Natural killer cell (primary cell): ENCODE measurements at places on chromosomes 1 and 21.

GRCh38 chr21:46007492-46007868 is 25.9 kb downstream of the COL6A1 start:
- DNase-seq = no peak

DNA sequence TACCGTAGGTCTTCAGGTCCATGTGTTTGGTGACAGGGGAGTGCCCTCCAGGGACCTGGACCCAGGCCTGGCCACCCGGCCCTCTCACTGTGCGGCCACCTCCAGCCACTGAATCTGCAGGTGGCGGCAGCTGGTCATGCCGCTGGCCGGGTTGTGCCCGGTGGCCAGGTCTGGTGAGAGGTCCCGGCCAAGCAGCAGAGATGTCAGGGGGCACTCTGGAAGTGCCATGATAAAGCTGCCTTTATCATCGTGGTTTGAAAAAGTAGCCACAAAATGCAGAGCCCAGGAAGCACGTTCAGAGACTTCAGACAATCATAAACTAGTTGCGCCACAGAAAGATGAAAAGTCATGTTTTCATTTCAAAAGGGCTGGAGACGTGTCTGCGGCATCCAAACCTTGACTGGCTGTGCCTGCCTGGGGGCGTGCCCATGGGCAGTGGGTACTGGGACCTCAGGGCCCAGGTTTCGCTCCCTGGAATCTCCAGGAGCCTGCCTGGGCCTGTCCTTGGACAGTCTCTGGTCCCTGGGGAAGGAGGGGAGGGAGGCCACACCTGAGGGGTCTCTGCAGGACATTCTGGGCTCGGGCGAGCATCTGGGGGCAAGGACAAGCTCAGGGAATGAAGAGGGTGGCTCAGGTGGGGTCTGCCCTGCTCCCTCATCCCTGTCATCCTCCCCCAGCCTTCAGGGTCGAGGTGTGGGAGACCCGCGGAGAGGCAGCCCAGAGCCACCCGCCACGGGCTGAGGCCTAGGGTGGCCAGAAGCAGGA is 44.9 kb downstream of the COL18A1 start:
- no peak for DNase-seq

DNA sequence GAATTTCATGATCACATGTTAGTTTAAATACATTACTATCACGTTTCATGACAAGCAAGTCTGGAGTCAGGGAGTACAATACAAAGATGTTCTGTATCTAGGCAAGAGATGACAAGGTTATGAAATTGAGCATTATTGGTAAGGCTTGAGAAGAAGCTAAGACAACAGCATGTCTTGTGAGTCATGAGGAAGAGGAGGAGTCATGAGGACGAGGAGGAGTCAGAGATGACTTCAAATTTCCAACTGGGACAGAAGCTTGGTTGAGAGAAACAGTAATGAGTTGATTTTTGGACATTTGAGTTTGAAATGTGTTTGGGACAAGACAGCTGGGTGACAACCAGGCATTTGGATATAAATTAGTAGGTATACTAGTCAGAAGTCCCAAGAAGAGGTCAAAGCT is 4.3 kb upstream of the UBE2U start:
- DNase-seq = no peak

DNA sequence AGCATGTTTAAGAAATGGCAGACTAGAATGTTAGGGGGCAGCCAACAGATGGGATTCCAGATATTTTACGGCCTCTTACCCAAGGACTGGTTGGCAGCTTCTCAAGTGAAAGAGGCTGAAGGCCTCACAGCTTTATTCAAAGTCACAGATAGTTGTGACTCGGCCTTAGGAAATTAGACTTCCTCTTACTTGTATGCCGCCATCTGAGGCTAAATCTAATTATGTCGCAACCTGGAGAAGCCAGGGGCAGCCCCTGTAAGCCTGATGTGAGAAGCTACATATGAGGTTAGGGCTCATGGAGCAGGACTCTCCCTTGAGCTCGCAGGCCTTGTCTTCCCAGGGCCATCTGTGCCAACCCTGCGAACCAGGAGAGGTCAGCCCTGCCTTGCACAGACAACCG is 352.5 kb downstream of the HHAT start:
- DNase-seq = no peak

- DNase-seq = no peak
These were observed 7.2 kb downstream of the SZRD1 start for GRCh38 chr1:16374266-16374665.

- DNase-seq = no peak
These were observed 13.5 kb downstream of the DNAJC16 start for GRCh38 chr1:15540186-15540585.

DNA sequence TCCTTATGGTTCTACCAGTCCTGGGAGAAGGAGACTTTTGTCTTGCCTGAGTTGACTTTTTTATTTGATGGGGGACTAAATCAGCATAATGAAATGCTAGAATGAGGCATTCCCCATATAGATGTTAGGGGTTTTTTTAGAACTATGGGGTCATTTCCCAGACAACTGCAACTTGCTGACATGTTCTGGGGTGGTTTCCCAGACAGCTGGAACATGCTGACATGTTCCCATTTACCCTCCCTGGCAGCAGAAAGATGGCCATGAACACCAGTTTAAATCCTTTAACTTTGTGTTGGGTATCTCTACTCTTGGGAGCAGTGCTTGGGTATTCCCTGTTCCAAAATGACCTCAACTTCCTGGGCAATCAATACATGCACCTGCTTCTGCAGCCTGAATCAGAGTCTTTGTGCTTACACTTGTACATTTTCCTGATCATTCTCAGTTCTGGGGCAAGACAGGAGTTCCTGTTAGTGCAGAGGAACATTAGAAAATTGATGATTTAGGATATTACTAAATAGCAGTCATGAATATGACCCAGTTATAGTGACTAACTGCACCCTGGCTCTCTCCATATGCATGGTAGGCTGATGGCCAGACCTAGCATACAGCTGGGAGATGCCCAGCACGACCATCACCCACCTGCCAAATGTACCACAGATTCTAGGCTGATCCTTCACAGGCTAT is 75.4 kb upstream of the CD5L start:
- DNase-seq = no peak

DNA sequence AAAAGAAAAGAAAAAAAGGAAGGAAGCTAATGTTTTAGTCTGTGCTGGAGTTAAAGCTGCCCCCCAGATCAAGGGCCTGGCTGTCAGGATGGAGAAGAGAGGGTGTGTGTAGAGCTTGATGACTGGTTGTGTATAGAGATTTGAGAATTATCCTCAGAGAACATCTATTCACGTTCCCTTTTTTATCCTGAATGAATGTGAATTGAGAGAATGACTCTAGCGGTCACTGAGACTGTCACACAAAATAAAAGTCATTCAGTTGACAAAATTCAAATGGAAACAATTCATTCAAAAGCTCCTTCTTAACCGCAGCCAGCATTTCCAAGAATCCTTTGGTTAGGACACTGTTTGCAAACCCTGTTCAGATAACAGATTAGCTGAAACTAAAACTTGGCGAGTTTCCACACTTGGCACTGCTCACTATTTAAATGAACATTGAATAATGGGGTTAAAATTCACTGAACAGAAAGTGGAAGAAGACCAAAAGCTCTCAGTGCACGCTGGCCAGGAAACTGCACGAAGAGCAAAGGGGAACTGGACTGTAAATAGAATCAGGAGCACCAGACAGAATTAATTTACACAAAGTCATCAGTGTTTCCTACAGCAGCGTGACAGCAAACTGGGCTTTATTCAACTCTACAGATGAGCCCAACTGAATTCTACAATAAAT is 13.6 kb upstream of the FAM89A start:
- DNase-seq = no peak

DNA sequence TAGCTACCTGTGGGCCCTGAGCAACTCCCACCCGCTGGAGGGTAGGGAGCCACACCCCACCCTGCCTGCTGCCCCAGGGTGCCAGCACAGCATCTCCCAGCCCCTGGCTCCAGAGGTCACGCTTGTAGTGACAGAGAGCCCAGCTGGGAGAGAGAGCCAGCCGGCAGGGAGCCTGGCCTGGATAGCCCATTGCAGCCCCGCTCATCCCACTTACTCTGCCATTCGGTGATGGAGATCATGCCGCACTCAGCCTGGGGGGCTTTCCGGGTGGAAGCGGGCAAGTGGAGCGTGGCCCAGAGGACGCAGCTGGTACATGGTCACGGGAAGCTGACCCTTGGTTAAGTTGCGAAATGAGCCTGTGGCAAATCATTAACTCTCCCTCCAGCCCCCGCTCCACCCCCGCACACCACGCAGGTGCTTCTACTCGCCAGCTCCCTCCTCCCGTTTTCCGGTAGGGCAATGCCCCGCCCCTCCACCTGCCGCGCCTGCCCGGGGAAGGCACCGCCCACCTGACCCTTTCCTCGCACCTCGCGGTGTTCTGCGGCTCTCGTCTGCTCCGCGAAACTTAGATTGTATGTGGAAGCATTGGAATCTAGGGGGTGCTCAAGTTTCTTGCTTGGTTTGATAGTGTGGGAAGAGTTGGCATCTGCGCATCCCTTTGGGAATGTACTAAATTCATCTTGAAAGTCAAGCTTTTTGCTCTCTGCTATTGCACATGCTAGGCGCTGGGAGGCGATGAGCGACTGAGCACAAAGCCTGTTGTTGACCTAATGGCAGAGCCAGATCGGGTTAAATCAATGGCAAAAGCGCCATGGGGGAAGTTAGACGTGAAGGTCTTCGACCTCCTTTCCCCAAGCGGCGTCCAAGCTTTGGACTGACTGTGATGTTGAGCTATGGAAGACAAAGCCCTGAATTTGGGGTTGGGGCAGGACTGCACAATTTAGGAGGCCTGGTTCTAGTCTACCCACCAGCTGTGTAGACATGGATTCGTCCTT is at the start of gene GOLT1A:
Gene GOLT1A, minus strand, starts transcription at position 321 of the 995 bp plus-strand sequence. Its CDS starts 82 bp downstream, at position 239.
- peak; percentile 63 for DNase-seq

DNA sequence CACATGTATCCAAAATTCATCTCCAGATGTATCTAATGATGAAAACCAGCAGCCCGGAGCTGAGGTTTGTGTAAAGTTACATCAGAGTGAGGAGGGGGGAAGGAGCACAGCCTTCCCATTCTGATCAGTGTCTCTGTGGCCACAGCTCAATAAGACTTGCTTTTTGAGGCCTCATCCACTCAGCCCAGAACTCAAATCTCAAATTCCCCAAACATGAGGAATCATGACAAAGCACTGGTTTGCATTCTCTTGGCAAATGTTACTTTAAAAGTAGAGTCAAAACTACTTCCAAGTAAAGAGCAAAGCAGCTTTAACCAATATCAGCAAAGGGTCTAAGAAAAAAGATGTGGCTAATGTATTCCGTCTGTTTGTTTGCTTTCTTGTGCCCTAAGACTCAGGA is 30.9 kb downstream of the CCN1 start:
- DNase-seq = no peak

DNA sequence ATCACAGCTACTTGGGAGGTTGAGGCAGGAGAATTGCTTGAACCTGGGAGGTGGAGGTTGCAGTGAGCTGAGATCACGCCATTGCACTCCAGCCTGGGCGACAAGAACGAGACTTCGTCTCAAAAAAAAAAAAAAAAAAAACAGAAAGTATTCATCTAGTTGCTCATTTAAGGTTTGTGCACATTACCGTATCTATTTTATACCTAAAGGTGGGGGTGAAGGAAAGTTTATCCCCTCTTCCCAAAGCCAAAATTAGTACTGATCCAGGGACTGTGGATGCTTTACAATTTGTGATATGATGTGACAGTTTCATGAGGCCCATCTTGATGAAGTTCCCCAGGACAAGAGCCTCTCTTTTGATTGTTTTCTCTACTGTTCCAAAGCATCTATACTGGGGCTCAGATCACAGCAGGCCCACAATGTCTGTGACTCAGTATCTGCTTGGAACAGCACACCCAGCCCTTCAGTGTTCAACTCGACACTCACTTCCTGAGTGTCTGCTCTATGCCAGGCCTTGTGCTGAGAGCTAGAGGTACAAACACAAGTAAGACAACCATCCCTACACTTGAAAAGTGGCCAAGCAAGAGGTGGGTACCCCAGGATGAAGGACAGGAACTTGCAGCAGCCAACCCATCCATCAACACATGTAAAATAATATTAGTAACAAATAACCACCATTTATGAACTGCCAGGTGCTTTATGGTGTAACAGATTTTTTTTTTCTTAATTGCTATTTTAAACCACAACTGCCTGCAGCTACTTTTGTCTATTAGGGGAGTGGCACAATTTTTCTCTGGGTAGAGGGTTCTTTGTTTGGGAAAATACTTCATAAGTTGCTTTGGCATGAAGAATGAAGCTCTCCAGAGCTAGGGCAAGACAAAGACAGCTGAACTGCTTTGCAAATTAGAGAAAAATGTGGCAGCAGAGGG is 29.0 kb upstream of the KHDRBS1 start:
- DNase-seq = peak; percentile 24

GRCh38 chr1:95364546-95364945 is 130.5 kb downstream of the RWDD3 start:
- no peak for DNase-seq

DNA sequence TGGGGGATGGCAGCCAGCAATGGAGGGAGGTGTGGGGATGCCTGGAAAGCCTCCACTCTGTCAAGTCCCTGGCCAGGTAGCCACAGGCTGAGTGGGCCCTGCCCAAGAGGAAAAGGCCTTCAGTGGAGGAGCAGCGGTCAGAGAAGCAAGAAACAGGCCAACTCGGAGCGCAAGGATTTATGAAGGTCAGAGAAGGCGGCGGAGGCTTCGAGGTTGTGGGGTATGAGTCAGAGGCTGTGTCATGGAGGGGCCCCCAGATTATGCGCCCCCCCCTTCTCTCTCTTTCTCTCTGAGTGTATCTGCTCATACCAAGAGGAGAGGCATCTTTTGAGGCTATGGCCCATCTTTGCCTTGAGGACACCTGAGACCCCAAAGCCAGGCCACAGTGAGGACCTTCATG is 99.5 kb downstream of the CASZ1 start:
- DNase-seq = no peak

- DNase-seq = no peak
These were observed 73.7 kb downstream of the LRRC8D start for GRCh38 chr1:89894210-89895201.

DNA sequence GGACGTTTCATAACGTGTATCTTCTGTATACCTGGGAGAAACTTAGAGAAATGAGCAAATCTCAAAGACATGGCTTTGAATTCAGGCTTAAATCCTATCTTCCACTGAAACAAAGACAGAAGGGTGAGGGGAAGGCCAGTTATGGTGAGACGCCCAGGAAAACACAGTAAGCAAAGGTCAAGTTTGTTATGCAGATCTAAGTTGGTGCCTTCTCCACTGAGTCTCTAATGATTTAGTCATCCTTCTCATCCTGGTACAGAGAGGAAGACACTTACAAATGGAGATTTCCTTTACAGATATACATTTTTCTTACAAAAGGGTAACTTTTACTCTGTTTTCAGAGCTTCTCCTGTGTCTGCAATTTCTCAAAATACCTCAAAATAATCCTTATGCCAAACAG is 64.4 kb downstream of the MAP3K7CL start:
- no peak for DNase-seq

DNA sequence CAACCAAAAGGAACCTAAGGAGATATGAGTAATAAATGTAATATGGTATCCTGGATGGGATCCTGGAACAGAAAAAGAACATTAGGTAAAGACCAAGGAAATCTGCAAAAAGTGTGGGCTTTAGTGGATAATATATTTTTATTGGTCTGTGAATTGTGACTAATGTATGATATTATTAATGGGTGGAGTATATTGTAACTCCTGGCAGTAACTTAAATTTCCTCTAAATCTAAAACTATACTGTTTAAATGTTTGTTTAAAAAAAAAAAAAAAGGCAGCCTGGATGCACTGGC is 68.4 kb downstream of the LRRC8D start:
- DNase-seq = no peak
